ENCODE measurements at places on chromosomes 3 and 15. TPM values are rescaled to one million over a fixed set of nuclear protein-coding genes. Genes with fewer than 3 reads are reported as not detected.

- H3K27me3 ChIP-seq = peaks cover 3% of the 10 kb centered on the region
- no peak overlapping the region for H3K27ac ChIP-seq
- H3K4me1 ChIP-seq = peaks cover 4% of the 10 kb centered on the region
- DNase-seq = no peak
These were observed 29.3 kb upstream of the TPM1 start for GRCh38 chr15:63013052-63013808.

DNA sequence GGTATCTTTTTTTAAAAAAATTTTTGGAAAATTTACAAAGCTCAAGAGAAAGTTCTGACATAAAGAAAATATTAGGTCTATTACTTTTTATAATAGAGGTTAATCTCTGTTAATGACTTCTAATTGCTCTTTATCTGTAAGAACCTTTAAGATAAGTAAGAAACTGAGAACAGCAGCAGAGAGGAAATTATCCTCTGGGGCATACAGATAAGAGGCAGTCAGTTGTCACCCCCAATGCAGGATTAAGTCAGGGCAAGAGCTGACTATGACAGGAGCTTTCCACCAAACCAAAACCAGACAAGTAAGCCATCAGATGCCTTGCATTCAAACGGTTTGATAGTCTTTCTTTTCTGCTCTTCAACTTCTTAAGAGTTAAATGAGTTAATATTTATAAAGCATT lies 149.0 kb downstream of the GSK3B start:
- no peak for DNase-seq
- H3K27me3 ChIP-seq = no peaks in the 10 kb centered on the region

Gene CHRNB4
- not detected for total RNA-seq

Gene GPR149
- total RNA-seq = not detected

Gene ATP13A4
- total RNA-seq = 0.74 TPM

Gene CCR3
- not detected for total RNA-seq

Gene LINGO1
- not detected for total RNA-seq

Gene CELF6
- 0.16 TPM for total RNA-seq

Gene ZNF385D
- total RNA-seq = not detected

Measured in activated T-helper 2 cell treated with anti-CD3 and anti-CD28 coated beads, Interferon-gamma antibody, Interleukin-2, Interleukin-4, amounts not matched to agents 10 μg/mL and 5 μg/mL and 100 μg/mL, durations not matched to agents 14 hours and 24 hours and 36 hours (primary cell).